ENCODE measurements at places on chromosomes 3 and 15. TPM values are rescaled to one million over a fixed set of nuclear protein-coding genes. Genes with fewer than 3 reads are reported as not detected.

Gene PTX3
- total RNA-seq: not detected

Gene PCLAF
- 81.9 TPM for total RNA-seq

Gene ADAMTS17
- total RNA-seq: 1.1 TPM

Gene INKA1
- 1.1 TPM for total RNA-seq

Gene ATOSA
- 13.4 TPM for total RNA-seq

Gene USP13
- 13.3 TPM for total RNA-seq

Gene TGM4
- total RNA-seq: not detected

Gene LDHAL6B
- total RNA-seq: not detected

Gene ARHGEF26
- 0.12 TPM for total RNA-seq

Gene ERICH6
- not detected for total RNA-seq

Gene SKOR1
- 0.09 TPM for total RNA-seq

Gene SLC51B
- total RNA-seq: not detected

GRCh38 chr15:60155661-60156060 is 151.6 kb downstream of the FOXB1 start:
- peaks cover 14% of the 10 kb centered on the region for H3K4me1 ChIP-seq
- H3K4me3 ChIP-seq: no peak overlapping the region
- no peak overlapping the region for H3K27ac ChIP-seq
- no peaks in the 10 kb centered on the region for H3K36me3 ChIP-seq

- H3K4me3 ChIP-seq: no peak overlapping the region
- H3K4me1 ChIP-seq: no peaks in the 10 kb centered on the region
- H3K27ac ChIP-seq: no peak overlapping the region
- DNase-seq: no peak
- no peaks in the 10 kb centered on the region for H3K36me3 ChIP-seq
- peaks cover 46% of the 10 kb centered on the region for H3K27me3 ChIP-seq
Measured at GRCh38 chr15:29573197-29573838, 248.9 kb downstream of the TJP1 start.

GRCh38 chr15:60655252-60655651 is 176.3 kb upstream of the ICE2 start:
- peaks cover 29% of the 10 kb centered on the region for H3K4me1 ChIP-seq
- DNase-seq: no peak
- H3K4me3 ChIP-seq: no peak overlapping the region
- H3K27ac ChIP-seq: no peak overlapping the region
- peaks cover 3% of the 10 kb centered on the region for H3K27me3 ChIP-seq

GRCh38 chr3:127784283-127784682 is 38.0 kb downstream of the MGLL start:
- no peak for DNase-seq
- no peak overlapping the region for H3K4me3 ChIP-seq
- H3K36me3 ChIP-seq: peaks cover 2% of the 10 kb centered on the region
- no peaks in the 10 kb centered on the region for H3K27me3 ChIP-seq
- no peak overlapping the region for H3K27ac ChIP-seq
- peaks cover 5% of the 10 kb centered on the region for H3K4me1 ChIP-seq

GRCh38 chr3:54313418-54313817 is 191.1 kb downstream of the CACNA2D3 start:
- no peaks in the 10 kb centered on the region for H3K36me3 ChIP-seq
- H3K27me3 ChIP-seq: no peaks in the 10 kb centered on the region
- no peak for DNase-seq

DNA sequence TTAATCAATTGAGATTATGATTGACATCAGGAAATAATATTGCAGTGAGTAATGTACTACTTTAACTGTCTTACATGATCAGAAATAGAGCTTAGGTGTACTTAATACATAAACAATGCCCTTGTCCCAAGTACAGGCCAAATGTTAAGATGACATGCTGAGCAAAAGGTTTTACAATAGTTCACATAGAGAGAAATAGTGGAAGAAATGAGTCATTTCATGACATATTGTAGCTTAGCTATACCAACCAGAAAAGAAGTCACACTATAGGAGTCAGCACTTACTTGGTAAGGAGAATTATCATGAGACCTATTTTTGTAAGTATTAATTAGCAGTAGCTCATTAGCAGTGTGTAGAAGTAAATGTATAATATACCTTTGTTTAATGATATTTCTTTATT is 96.4 kb upstream of the NANOGP8 start:
- no peaks in the 10 kb centered on the region for H3K27me3 ChIP-seq
- no peak overlapping the region for H3K27ac ChIP-seq
- no peaks in the 10 kb centered on the region for H3K36me3 ChIP-seq
- H3K4me1 ChIP-seq: peaks cover 2% of the 10 kb centered on the region
- DNase-seq: no peak

GRCh38 chr3:101873619-101874018 is 24.3 kb downstream of the NFKBIZ start:
- DNase-seq: no peak
- H3K27me3 ChIP-seq: peaks cover 4% of the 10 kb centered on the region
- H3K4me3 ChIP-seq: no peak overlapping the region
- no peak overlapping the region for H3K27ac ChIP-seq
- no peaks in the 10 kb centered on the region for H3K36me3 ChIP-seq
- no peaks in the 10 kb centered on the region for H3K4me1 ChIP-seq

DNA sequence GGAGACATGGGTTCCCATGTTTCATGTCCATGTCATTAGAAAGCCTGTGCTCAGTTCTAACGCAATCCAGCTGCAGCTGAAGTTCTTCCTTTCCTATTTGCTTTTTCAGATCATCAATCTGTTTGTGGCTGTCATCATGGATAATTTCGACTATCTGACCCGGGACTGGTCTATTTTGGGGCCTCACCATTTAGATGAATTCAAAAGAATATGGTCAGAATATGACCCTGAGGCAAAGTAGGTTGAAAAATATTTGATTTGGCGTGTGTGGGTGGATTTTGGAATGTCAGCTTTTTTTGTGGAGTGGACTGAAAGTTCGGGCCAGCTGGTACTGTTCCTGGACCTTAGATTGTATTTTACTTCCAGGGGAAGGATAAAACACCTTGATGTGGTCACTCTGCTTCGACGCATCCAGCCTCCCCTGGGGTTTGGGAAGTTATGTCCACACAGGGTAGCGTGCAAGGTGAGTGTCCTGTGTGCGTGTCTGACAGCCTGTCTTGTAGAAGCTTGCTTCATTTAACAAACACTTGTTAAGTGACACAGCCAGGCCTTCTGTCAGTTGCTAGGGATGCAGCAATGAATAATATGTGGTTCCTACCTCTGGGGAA is 69.6 kb downstream of the CHDH start:
- H3K27me3 ChIP-seq: peaks cover 6% of the 10 kb centered on the region
- no peaks in the 10 kb centered on the region for H3K36me3 ChIP-seq
- no peak for DNase-seq
- no peaks in the 10 kb centered on the region for H3K4me1 ChIP-seq
- H3K27ac ChIP-seq: no peak overlapping the region

GRCh38 chr3:13853978-13854296 is 25.9 kb downstream of the WNT7A start:
- H3K36me3 ChIP-seq: no peaks in the 10 kb centered on the region
- peaks cover 2% of the 10 kb centered on the region for H3K4me1 ChIP-seq
- no peak overlapping the region for H3K27ac ChIP-seq
- H3K4me3 ChIP-seq: no peak overlapping the region

GRCh38 chr3:136937851-136938250 is 19.9 kb upstream of the IL20RB start:
- H3K36me3 ChIP-seq: peaks cover 41% of the 10 kb centered on the region
- H3K4me3 ChIP-seq: no peak overlapping the region
- no peaks in the 10 kb centered on the region for H3K27me3 ChIP-seq
- no peak for DNase-seq

DNA sequence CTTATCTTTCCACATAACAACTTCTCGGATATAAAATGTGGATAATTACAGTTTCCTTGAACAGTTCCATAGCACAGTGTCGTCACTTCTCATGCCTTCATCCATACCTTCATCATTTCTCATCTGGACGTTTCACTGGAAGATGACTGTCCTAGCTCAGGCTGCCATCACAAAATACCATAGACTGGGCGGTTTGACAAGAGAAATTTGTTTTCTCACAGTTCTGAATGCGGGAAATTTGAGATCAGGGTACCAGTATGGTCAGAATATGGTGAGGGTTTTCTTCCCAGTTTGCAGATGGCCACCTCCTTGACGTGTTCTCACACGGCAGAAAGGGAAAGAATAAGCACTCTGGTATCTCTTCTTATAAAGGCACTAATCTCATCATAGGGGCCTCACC is 42.8 kb downstream of the TMEM108 start:
- no peak overlapping the region for H3K4me3 ChIP-seq
- no peaks in the 10 kb centered on the region for H3K36me3 ChIP-seq
- H3K4me1 ChIP-seq: no peaks in the 10 kb centered on the region
- H3K27ac ChIP-seq: no peak overlapping the region
- DNase-seq: no peak

DNA sequence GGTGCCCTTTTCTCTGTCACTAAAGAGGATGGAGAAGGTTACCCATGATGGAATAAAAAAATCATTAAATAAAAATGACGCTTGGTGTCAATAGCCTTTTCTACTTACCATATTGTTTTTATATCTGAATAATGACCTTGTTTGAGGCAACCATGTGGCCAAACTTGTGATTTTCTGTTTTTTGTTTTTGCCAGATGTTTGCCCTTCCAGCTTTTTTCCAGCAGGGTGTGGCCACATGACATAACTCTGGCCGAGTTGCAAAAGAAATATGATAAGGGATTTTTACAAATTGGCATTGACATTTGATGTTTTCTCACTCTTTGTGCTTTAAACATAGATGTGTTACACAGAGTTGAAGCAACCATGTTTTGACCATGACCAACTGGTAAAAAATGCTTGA is 39.7 kb upstream of the EPHA3 start:
- no peak overlapping the region for H3K27ac ChIP-seq
- H3K27me3 ChIP-seq: no peaks in the 10 kb centered on the region
- H3K4me3 ChIP-seq: no peak overlapping the region
- DNase-seq: no peak
- H3K36me3 ChIP-seq: no peaks in the 10 kb centered on the region

- no peak for DNase-seq
- H3K36me3 ChIP-seq: no peaks in the 10 kb centered on the region
- H3K27me3 ChIP-seq: no peaks in the 10 kb centered on the region
- H3K4me1 ChIP-seq: no peaks in the 10 kb centered on the region
Measured at GRCh38 chr3:78912259-78912658, 855.5 kb downstream of the ROBO1 start.

- no peak for DNase-seq
- no peaks in the 10 kb centered on the region for H3K36me3 ChIP-seq
- peaks cover 3% of the 10 kb centered on the region for H3K4me1 ChIP-seq
- no peak overlapping the region for H3K27ac ChIP-seq
- H3K27me3 ChIP-seq: peaks cover 6% of the 10 kb centered on the region
Measured at GRCh38 chr15:67914537-67915460, 75.0 kb upstream of the RNU6-1 start.

DNA sequence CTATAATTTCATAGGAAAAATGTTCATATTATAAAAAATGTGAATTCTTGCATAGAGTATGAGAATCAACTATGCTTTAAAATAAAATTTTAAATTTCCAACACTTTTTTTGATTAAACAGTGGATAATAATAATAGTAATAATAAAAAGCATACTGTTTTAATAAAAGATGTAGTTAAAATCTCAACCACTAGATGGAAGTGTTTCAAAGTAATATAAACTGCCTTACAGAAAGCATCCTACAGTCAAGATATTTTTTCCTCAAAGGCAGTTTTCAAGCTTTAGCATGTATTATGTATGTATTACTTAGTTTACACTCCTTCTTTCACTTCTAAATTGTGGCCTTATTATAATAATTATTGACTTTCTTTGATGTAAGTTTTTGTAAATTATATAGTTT is 217.5 kb downstream of the CHL1 start:
- no peaks in the 10 kb centered on the region for H3K4me1 ChIP-seq
- no peaks in the 10 kb centered on the region for H3K36me3 ChIP-seq
- no peak overlapping the region for H3K27ac ChIP-seq
- DNase-seq: no peak
- no peaks in the 10 kb centered on the region for H3K27me3 ChIP-seq
- no peak overlapping the region for H3K4me3 ChIP-seq

GRCh38 chr15:36831904-36832287 is 252.5 kb downstream of the CDIN1 start:
- H3K4me1 ChIP-seq: no peaks in the 10 kb centered on the region
- no peak overlapping the region for H3K4me3 ChIP-seq
- H3K36me3 ChIP-seq: no peaks in the 10 kb centered on the region
- no peak overlapping the region for H3K27ac ChIP-seq
- no peaks in the 10 kb centered on the region for H3K27me3 ChIP-seq

DNA sequence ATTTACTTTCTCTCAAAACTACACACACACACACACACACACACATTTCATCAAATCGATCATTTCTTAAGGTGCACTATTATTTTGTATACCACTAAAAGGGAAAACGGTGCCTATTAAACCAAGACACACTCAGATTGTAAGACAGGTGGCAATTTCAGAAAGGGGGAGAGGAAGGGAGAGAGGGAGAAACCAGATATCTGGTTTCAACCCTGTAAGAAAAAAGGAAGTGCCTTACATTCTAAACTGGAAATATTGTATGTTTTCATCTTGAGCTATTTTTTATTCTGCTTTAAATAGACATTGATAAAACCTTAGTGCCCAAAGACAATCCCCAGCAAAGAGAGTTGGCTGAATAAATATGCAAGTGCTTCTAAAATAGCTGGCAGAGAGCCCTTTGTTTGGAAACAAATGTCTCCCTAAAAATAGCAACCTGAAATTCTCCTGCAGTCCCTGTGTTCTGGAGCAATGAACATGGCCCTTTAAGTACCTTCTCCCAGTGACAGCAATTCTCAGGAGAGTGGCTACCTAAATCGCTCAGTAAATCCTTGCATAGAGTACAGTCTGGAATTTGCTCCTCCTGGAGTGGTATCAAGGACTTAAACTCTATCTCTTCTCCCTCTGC is 85.7 kb downstream of the RARB start:
- H3K27me3 ChIP-seq: no peaks in the 10 kb centered on the region
- no peak for DNase-seq
- H3K4me1 ChIP-seq: no peaks in the 10 kb centered on the region

DNA sequence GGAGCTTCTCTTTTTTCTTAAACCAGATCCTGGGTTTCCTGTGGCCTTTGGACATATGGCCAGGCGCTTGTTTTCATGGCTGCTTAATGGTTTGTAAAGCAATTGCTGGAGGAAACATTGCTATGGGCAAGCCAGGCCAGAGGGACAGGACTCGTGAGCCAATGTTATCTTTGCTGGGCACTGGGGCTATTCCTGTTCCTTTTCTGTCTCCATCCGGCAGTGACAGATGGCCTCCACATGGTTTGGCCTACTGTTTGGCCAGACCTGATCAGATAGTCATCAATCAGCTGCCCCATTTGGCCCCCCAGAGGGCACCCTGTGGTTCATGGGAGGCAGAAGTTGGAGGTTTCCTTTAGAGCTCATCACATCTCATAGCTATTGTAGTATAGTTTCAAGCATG is 326.1 kb upstream of the ROPN1 start:
- no peaks in the 10 kb centered on the region for H3K4me1 ChIP-seq
- peak; percentile 34 for DNase-seq
- H3K36me3 ChIP-seq: no peaks in the 10 kb centered on the region
- no peak overlapping the region for H3K27ac ChIP-seq
- H3K27me3 ChIP-seq: peaks cover 1% of the 10 kb centered on the region
- H3K4me3 ChIP-seq: no peak overlapping the region

DNA sequence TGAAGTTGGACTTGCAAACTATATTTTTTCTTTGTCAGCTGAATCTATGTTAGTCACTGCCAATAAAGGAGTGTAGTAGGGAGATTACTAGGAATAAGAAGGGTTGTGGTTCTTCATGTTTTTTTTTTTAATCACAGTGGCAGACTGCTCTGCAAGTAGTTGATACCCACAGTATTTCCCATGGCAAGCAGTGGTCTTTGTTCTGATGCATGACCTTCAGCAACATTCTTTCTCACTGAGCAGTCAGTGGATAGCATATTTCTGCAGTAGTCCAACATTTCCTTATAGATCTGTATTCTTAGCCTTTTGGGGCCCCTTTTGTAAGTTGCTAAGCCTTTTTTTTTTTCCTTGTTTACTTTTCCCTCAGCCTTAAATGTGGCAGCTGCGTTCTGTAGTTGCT is 151.1 kb downstream of the DOCK3 start:
- peaks cover 3% of the 10 kb centered on the region for H3K27me3 ChIP-seq
- no peaks in the 10 kb centered on the region for H3K36me3 ChIP-seq
- no peak overlapping the region for H3K27ac ChIP-seq
- no peaks in the 10 kb centered on the region for H3K4me1 ChIP-seq

Measured in activated CD4-positive, alpha-beta T cell treated with anti-CD3 and anti-CD28 coated beads, Interleukin-2, amount 10 ng/mL, durations not matched to agents 24 days and 14 days (primary cell).